ENCODE measurements at places on chromosomes 2 and 18.

GRCh38 chr2:41924024-41924423 lies 123.8 kb upstream of the PKDCC start:
- no peak for DNase-seq

DNA sequence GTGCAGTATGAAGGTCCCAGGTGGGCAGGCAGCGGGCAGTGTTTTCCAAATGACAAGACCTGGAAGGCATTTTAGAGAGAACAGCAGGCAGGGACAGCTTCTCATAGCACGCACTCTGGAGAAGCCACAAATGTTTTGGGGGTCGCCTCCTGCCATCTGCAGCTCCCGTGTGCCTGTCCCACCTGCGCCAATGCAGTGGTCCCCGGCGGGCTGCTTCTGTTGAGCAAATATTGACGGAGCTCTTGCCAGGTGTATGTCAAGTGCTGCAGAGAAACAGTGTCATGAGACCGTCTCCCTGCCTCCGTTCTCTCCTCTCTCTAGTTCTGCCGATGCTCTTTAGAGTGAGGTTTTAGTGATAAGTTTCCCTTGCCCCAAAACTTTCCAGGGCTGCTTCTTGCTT lies 174.8 kb downstream of the LDLRAD4 start:
- DNase-seq = no peak

DNA sequence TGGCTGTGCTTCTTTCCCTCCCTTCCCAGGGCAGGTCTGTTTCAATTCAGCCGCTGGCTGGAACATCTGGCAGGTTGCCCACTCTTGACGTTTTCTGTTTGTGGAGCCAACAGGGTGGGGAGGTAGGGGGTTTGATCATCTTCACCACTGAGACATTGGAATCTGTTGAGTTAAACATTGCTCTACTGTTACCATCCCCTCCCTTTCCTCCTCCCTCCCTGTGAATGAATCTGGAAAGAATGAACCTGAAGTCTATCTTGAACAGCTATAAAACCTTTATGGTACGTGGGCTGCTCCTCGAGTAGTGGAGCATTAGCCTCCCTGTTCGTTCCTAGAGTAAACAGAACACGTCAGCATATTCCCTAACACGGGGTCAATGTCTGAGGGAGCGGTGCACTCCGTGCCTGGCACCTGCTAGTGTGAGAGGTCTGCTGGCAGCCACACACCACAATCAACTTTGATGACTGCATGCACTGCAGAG lies 249.9 kb upstream of the RBBP8 start:
- DNase-seq = no peak

- DNase-seq = no peak
Observed at GRCh38 chr2:25265802-25266201, 75.9 kb downstream of the DNMT3A start.

GRCh38 chr2:190627448-190628412 lies 21.2 kb upstream of the NAB1 start:
- DNase-seq = peak; percentile 52

Measured in AG08396 (cell line).